Stimulated activated naive CD4-positive, alpha-beta T cell (primary cell): ENCODE measurements at places on chromosomes 12 and 14.

DNA sequence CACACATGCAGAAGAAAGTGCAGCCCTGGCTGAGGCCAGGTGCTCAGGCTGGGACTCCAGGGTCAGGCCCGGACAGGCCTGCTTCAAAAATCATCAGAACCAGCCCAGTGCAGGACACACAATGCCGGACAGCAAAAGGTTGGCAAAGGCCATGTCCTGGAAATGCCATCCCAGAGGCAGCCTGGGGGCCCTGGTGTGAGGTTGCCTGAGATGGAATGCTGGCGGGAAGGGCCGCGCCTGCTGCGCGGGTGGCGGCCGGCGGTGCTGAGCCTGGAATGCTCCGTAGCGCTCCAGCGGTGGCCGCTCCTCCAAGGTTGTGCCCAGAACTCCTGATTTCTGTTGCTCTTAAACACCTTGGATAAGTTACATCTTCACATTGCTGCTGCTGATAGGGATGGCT is 21.7 kb upstream of the CRIP2 start:
- no peak for DNase-seq

GRCh38 chr14:95480887-95481226 is 35.6 kb downstream of the SYNE3 start:
- no peak for DNase-seq

DNA sequence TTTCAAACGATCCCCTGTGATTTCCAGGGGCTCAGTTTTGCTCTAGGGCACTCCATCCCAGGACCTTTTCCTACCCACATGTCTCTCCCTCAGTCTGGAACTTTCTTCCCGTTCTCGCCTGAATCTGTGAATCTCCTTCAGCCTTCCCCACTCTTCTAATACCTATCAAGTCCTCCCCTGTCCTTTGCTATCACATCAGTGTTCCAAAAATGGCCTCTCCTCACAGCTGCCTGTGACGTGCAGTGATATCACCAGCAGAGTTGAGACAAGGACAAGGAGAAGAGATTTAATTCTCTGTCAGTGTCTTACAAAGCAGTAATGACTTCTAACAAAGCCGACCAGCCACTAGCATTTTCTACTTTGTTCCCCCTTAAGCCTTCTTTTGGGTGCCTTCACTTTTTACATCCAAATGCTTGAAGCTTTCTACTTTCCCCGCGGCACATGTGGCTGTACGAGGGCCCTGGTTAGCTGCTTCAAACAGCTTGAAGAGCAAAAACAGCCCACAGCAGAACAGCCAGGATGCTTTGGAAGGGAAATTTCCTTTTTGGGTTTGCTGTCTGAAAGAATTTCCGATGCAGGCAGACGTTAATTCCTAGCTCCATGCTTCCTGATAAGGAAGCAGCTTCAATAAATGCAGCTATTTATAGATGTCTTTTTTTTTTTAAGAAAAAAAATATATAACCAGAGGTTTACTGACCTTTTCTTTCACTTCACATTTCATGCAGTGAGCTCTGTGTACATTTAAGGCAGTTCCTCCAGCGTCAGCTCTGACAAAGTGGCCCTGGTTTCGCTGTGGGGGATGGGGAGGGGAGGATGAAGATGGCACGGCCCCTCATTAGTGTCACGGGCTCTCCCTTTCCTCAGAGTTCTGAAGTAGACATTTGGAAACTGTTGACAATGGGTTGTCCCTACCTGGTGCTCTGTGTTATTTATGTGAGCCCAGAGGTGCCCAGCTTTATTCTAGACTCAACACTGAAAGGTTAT is 109.3 kb downstream of the ETV6 start:
- DNase-seq = no peak

DNA sequence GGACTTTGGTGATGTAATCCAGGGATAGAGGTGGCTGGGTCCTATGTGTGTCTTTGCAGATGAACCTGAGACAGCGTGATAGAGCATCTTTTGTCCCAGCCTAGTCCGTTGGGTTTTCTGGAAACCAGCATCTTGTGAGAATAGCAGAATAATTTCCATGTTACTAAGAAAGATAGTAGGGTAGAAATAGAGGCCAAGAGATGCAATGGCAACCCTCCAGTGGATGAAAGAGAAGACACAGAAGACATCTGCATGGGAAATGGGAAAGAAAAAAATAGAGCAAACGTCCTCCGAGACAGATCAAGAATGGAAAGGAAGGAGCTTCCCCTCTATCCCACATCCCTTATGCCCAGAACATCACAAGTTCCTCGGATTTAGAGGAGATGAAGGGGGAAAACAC is 409.3 kb upstream of the TMEM132C start:
- DNase-seq = no peak

DNA sequence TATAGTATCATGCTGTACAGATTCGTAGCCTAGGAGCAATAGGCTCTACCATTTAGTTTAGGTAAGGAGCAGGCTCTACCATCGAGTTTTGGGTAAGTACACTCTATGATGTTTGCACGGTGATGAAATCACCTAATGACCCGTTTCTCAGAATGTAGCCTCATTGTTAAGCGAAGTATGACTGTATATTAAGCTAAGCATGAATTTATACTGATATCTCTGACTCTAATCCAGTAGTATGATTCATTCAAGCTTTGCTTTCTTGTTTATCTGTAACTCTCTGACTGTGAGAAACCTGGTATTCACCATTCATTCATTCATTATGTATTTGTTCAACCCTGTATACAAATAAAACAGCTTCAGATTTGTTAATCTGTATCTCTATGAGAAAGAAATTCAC is 283.9 kb upstream of the PRICKLE1 start:
- no peak for DNase-seq

- DNase-seq = peak; percentile 37
Observed at GRCh38 chr14:20630340-20631022, 11.0 kb downstream of the OR6S1 start.

- DNase-seq = no peak
Observed at GRCh38 chr12:6996040-6996441, 22.2 kb downstream of the LPCAT3 start.
